ENCODE measurements at places on chromosomes 3 and 15. TPM values are rescaled to one million over a fixed set of nuclear protein-coding genes. Genes with fewer than 3 reads are reported as not detected.

The ROBO2 gene
- total RNA-seq, result 1.8 TPM

The ROPN1 gene
- total RNA-seq, result not detected

The ADGRG7 gene
- 124 TPM for total RNA-seq

The CASR gene
- total RNA-seq, result 1.1 TPM

The APBA2 gene
- total RNA-seq, result 8.2 TPM

The VIPR1 gene
- total RNA-seq, result 52.8 TPM

The UBAP1L gene
- 3.3 TPM for total RNA-seq

The PLA2G4E gene
- 1.5 TPM for total RNA-seq

The CACNA1D gene
- 109 TPM for total RNA-seq

The DLEC1 gene
- 0.83 TPM for total RNA-seq

The ABHD6 gene
- total RNA-seq, result 25.9 TPM

The ZNF197 gene
- total RNA-seq, result 12.1 TPM

The PODXL2 gene
- total RNA-seq, result 10.7 TPM

The RARRES1 gene
- total RNA-seq, result 225 TPM

The PLS1 gene
- total RNA-seq, result 661 TPM

The C3orf18 gene
- 3.2 TPM for total RNA-seq

The DLL4 gene
- 13.2 TPM for total RNA-seq

The TARS3 gene
- total RNA-seq, result 36.3 TPM

The DENND4A gene
- 22.5 TPM for total RNA-seq

The FES gene
- 14.4 TPM for total RNA-seq

The OXTR gene
- total RNA-seq, result 0.27 TPM

The SLC28A2 gene
- 0.83 TPM for total RNA-seq

The KLHL6 gene
- total RNA-seq, result 7.5 TPM

The PARP15 gene
- total RNA-seq, result 9.5 TPM

All from Peyer's patch (tissue), 4 donors.